Kidney epithelial cell (primary cell): ENCODE measurements at places on chromosomes 5 and 9.

- DNase-seq, result no peak
These were observed 33.2 kb downstream of the SLC22A4 start for GRCh38 chr5:132327252-132327955.

- no peak for DNase-seq
These were observed 69.3 kb downstream of the SGCD start for GRCh38 chr5:156396063-156396829.

GRCh38 chr5:140319833-140320232, 16.9 kb upstream of the PFDN1 start:
- DNase-seq, result no peak

DNA sequence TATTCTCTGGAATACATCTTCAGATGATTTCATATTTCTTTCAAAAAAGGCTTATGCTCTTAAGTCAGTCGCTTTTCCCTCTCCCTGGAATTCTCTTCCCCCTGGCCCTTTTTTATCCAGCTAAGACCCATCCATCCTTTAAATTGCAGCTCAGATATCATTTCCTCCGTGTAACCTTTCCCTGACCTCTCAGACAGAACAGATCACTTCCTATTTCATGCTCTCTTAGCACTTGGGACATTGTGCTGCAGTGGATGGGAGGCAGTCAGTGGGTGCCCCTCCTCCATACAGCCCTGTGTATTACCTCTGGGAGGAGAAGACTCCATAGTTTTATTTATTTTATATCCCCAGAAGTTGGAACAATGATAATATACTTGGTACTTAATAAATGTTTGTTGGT, 423.4 kb downstream of the ISL1 start:
- DNase-seq, result no peak

- DNase-seq, result no peak
These were observed 40.6 kb downstream of the TNFSF8 start for GRCh38 chr9:114889802-114890224.

DNA sequence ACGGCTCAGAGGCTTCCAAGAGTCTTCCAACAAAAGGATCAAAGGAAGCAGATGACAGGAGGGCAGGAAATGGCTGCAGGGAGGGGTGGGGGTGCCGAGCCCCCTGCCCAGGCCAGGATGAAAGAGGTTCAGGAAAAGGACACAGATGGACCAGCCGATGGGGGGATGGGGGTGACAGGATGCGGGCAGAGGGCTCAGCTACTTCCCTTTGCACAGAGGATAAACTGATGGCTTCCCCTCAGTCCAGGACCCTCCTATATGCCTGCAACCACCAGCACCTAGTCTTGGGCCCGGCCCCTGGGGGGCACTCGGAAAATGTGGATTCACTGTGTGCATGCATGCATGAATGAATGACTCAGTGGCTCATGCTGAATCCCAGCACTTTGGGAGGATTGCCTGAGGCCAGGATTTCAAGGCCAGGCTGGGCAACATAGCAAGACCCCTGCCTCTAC, 148.2 kb downstream of the C9orf50 start:
- DNase-seq, result no peak

GRCh38 chr5:119426057-119426456, 26.2 kb upstream of the HSD17B4 start:
- no peak for DNase-seq

GRCh38 chr5:154571325-154572035, 93.5 kb upstream of the HAND1 start:
- no peak for DNase-seq

DNA sequence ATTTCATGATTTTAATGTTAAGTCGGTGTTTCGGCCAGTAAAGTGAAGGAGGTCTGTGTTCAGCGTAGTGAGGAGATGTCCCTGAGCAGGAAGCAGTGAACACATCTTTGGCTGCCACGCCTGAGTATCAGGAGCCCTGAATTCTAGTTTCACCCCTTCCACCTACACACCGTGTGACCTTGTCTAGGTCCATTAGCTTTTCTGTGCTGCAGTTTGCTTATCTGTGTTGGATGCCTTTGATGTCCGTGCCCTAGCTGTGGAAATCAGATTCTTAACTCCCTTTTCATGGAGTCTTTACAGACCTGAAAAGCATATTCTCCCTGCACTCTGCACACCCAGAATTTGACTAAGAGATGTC, 601 bp downstream of the FBXO38 start:
- DNase-seq, result no peak

- DNase-seq, result no peak
These were observed 64.8 kb downstream of the PLAC8L1 start for GRCh38 chr5:146040527-146040926.

- DNase-seq, result no peak
These were observed 122.3 kb upstream of the KIF2A start for GRCh38 chr5:62183727-62184126.

DNA sequence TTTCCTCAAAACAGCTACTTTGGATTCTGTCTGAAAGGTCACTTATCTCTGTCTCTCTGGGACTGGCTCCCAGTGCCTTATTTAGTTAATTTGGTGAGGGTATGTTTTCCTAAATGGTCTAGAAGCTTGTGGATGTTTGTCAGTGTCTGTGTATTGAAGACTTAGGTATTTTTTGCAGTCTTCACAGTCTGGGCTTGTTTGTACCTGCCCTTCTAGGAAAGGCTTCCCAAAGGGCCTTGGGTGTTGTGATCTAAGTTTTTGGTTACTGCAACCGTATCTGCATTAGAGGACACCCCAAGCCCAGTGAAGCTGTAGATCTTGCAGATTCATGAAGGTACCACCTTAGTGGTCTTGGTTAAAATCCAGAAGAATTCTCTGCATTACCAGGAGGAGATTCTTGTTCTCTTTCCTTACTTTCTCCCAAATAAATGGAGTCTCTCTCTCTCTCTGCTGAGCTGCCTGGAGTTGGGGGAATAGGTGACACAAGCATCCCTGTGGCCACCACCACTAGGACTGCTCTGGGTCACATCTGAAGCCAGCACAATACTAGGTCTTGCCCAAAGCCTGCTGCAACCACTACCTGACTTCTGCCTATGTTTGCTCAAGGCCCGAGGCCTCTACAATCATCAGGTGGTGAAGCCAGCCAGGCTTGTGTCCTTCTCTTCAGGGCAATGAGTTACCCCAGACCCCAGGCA, 17.8 kb upstream of the CCNB1 start:
- DNase-seq, result no peak

GRCh38 chr9:111613436-111614040, 14.1 kb upstream of the PTGR1 start:
- DNase-seq, result no peak

- no peak for DNase-seq
These were observed 39.5 kb upstream of the GRHPR start for GRCh38 chr9:37382982-37383357.

GRCh38 chr9:89639367-89639795, 34.6 kb downstream of the GADD45G start:
- no peak for DNase-seq

- no peak for DNase-seq
These were observed 85.8 kb downstream of the MRPS27 start for GRCh38 chr5:72234265-72234700.

- DNase-seq, result no peak
These were observed 464.1 kb downstream of the DMRT2 start for GRCh38 chr9:1514250-1514649.

DNA sequence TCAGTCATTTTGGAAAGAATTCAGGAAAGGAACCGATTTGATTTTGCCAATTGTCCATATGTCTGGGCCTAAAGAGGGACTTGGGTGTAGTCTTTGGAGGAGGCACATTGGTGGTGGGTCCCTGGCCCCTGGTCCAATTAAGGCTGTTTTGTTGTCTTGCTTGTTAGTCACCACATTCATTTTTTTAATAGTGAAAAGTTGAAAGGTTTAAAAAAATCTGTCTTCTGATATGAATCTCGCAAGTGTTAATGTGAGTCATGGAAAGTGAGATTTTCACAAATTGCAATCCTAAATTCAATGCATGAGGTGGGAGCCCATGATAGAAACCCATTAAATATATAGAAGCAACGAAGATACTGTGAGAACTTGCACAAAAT, 165.9 kb upstream of the OTULINL start:
- no peak for DNase-seq

DNA sequence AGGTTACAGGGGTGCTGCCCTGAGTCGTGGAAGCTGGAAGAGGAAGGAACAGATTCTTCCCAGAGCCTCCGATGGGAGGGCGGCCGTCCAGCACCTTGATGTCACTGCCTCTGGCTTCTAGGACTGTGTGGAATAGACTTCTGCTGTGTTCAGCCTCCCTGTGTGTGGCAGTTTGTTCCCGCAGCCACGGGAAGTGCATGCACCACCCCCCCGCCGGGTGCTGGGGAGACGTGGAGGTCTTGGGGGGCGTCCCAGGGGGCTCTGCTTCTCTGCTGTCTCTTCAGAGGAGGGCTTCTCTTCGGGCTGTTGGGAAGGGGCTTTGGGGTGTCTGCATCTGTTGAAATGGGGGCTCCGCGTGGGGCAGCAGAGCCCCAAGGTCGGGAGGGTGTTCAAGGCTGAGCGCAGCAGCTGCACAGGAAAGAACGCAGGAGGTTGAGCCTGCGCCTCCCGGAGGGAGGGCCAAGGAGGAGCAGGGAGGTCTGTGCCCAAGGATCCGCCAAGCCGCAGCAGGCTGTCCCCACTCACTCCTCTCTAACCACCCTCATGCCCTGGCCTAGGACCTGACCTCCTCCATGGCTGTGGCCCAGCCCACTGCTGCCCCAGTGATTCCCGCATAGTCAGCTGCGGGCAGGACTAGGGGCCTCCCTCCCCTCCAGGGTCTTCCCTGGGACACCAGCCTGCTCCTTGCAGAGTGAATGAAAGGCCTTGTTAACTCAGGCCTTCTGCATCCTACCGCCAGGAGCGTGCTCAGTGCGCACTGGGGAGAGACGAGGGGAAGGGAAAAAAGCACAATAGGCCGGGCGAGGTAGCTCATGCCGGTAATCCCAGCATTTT, 45.0 kb downstream of the ROPN1L start:
- no peak for DNase-seq

- no peak for DNase-seq
These were observed 100.1 kb downstream of the PHF2 start for GRCh38 chr9:93676310-93677047.
